ENCODE measurements at places on chromosomes 3 and 15.

- DNase-seq: no peak
Measured at GRCh38 chr3:117226932-117227331, 517.4 kb downstream of the TUSC7 start.

GRCh38 chr3:98215051-98215450, 48.6 kb downstream of the OR5H15 start:
- no peak for DNase-seq

GRCh38 chr3:31804251-31805051, 176.6 kb downstream of the OSBPL10 start:
- DNase-seq: no peak

DNA sequence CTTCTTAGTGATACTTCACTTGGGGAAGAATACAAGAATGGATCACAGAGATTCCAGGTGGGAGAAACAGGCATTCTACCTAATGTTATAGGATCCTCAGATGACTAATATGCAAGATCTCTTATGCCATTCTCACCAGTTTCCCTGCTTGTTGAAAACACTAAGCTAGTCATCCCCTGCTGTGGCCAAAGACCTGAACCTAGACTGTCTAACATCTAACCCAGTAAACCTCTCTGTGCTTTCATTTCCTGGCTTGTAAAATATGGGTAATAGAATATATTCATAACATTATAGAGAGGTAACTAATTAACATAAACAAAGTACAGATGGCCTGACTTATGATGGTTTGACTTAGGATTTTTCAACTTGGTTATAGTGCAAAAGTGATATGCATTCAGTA, 776.3 kb downstream of the TUSC7 start:
- no peak for DNase-seq

- DNase-seq: no peak
Measured at GRCh38 chr15:52118969-52119749, 6.6 kb upstream of the BCL2L10 start.

- no peak for DNase-seq
Measured at GRCh38 chr15:70557521-70558258, 205.7 kb downstream of the UACA start.

- no peak for DNase-seq
Measured at GRCh38 chr3:136750897-136751315, 1.3 kb downstream of the STAG1 start.

DNA sequence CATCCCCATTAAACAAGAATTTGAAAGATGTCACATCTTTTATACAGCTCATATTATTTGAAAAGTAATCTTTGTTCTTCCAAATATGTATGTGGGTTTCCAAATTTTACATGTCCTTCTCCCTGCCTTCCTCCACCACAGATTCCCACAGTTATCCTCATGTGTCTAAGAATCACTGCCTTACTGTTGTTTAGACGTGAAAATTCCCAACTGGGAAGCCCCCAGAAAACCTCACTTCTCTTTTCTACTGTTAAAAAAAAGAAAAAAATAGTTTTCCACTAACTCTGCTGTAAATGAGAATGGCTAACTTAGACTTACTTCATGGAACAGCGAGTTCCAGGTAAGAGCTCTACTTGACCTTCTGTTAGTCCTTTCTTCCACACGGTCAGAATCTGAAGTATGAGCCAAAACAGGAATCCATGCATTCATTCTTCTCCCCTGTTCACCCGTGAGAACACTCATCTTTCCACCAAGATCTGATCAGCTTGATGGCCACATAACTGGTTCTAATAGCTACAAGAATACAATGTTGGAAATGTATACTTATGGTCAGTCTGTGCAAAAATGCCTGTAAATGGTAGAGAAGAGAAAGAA, 17.9 kb upstream of the CSTA start:
- DNase-seq: no peak

DNA sequence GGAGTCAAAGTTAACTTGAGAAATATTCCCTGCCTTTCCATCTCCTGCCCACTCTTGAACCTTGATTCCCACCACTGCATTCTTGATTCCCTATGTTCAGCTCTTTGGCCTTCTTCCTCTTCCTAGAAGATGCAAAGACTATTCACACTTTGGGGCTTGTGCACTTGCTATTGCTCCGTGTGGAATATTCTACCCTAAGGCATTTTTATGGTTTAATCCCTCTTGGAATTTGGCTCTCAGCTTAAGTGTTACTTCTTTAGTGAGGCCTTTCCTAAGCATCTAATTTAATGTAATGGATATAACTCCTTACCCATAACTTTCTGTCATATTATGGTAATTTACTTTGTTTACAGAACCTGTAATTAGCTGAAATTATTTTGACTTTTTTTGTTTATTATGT, 318.9 kb upstream of the COL8A1 start:
- no peak for DNase-seq

DNA sequence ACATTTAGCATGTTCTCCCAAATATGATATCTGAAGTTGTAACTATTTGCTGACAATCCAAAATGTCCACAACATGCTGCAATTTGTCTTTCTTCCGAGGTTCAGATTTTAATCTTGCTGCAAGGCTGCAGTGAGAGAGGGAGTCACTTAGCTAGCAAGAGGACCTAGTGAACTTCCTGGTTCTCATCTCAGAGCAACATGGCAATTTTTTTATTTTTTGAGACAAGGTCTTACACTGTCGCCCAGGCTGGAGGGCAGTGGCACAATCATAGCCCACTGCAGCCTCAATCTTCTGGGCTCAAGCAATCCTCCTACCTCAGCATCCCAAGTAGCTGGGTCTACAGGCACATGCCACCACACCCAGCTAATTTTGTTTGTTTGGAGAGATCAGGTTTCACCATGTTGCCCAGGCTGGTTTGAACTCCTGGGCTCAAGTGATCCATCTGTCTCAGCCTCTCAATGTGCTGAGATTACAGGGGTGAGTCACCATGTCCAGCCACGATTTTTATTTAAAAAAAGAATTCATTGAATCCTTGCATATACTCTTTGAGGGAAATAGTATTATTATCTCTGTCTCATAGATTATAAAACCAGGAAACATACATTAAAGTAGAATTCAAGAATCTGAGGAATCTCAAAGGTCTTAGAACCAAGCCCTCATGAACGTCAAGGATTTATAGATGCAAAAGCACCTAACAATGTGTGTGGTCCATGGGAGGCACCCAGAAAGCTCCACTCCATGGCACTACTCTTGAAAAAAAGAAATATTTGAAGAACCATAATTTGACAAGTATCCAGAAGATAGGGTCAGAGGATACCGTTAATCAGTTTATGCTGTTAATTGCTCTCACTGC, 9.1 kb downstream of the HDC start:
- no peak for DNase-seq

All from H54 (cell line).